Panc1 (cell line): ENCODE measurements at places on chromosomes 12 and 14.

DNA sequence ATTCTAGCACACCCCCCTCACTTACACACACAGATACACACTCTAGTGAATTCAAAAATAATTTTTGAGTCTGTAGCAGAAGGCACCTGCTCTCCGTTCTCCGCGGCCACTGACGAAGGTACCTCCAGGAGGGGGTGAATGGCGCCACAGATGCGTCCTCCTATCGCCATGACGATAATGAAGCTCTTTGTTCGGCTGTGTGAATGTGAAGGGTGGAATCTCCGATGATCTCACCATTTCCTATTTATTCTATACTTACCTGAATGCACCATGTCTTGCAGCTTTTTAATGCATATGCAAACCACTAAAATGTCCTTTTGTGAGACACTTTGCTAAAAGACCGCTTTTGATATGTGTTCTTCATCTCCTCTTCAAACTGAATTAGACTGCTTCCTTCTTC, 162.7 kb downstream of the EGLN3 start:
- no peak for DNase-seq

- DNase-seq: no peak
Observed at GRCh38 chr12:124609041-124609989, 41.9 kb upstream of the NCOR2 start.

- no peak for DNase-seq
Observed at GRCh38 chr12:80761838-80762237, 45.1 kb downstream of the MYF5 start.

DNA sequence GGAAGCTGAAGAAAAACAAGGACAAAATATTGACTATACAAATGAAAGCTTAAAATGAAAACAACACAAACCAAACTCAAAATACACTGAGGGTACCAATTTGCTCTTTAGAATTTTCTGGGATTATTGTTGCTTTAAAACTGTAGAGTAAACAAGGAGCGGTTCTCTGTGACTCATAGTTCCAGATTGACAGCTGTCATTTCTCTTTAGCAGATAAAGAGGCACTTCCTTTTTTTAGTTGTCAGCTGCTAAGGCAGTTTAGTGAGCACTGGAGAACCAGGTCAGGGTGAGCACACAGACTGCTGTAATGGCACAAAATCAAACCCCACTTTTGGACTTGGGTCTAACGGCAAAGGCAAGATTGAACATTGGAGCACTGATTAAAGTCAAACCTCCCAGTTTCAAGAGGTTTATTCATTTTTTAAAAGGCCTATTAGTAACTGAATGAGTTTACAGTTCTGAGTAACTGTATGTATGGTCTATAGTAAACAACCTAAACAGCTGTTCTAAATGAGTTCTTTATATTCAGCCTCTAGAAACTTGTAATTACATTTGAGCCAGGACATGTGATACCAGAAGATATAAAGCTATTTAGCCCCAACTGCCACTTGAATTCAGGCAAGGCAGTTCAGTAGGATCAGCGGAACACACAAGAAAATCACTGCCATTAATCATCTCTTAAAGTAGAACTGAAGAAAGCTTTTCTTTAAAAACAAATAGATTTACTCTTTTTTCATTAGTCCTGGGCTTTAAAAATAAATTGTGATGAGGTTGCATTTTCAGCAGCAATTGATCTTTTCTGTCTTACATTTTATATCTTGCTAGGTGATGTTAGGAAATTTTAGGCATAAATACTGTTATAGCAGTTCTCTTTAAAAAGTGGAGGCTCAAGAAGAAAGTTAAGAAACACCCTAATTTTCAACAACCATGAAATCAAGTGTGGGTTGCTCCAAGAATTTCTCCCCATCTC, 71.7 kb upstream of the PRICKLE1 start:
- no peak for DNase-seq

DNA sequence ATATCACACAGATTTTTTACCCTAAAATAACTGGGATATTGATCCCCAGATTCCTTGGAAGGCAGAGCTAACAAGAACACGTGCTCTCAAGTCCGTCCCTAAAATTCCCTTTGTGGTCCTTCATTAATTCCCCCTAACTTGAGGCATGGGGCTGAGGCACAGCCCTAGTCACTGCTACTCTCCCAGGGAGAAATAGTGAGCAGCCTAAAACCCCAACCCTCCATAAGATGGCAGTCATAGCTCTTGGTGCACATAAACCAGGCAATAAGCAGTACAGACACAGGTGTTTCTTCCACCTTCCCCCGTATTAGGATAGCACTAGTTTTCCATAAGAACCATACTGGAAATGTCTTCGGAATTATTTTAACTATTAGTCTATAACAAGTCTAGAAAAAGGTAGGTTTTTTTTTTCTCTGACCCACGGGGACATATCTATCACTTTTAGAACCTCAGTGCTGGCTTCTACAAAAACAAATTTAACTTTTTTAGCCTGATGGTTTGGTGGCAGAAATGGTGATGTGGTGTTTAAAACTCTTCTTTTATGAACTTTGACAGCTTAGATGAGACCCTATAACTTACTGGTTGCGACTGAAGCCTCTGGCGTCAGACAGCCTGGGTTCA, 3.1 kb upstream of the ARHGEF40 start:
- no peak for DNase-seq

GRCh38 chr14:86310611-86311010, 780.7 kb downstream of the FLRT2 start:
- no peak for DNase-seq
